CD4-positive, alpha-beta T cell treated with Interferon alpha-2 for 1 hour (primary cell): ENCODE measurements at places on chromosomes 13 and 19.

- no peak for DNase-seq
Observed at GRCh38 chr19:10587839-10588150, 683 bp upstream of the AP1M2 start.

DNA sequence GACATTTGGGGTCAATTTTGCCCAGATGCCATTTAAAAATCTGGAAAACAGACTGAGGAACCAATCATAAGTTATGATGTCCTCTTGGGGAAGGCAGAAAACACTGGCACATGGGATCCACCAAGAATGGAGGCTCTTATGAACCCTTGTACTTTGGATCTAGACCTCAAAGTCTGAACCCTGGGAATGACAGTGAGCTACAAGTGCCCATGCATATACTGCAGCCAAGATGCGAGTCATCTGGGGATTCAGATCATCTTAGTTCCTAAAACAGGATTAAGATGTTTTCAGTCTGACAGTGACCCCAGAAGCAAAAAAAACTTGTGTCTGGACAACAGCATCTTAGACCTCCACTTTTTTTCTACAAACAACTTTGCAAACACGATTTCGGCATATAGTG is 100.2 kb upstream of the SIAH3 start:
- DNase-seq = no peak

DNA sequence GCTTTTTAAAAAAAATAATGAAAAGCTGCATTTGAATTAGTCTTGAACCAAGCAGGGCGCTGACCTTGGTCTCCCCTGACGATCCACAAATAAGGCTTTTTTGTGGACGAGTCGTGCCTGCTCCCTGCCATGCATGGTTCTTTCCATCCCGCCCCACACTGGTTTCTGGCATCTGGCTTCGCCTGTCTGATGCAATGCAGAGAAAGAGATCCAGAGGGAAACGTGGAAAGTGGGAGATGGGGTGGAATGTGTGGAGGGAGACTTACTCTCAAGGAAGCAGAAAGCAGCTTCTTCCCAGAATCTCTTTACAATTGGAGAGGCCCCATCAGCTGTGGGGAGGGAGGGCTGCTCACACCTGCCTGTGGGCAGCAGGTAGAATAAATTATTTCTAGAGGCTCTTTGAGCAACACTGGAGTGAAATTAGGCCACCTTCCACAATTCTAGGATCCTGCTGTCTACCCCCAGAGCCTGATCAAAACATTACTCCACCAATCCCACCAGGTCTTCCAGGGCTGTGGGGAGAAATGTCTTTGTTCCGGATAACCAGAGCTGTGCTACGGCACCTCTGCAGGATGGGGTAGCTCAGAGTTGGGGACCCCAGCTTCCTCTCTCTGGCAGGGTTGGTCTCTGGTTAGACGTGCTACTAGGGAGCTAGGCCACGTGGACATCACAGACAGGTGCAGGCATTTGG is 183.5 kb downstream of the UQCRFS1 start:
- no peak for DNase-seq

DNA sequence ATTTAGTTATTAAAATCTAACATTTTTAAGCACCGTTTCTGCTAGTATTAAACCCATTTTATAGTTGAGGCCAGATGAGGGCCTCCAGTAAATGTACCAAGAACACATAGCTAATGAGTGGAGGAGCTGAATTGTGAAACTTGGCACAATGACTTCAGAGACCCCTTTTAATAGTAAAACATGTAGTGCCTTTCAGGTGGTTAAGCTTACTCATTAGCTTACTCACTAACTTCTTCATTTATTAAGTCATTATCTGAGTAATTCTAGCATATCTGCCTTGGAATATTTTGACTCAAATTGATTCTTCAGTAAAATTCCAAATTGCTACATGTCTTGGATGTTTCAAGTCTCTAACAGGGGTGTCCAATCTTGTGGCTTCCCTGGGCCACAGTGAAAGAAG is 735.2 kb downstream of the LIG4 start:
- DNase-seq = no peak

GRCh38 chr19:40279761-40280607 is 5.2 kb downstream of the AKT2 start:
- peak; percentile 10 for DNase-seq

DNA sequence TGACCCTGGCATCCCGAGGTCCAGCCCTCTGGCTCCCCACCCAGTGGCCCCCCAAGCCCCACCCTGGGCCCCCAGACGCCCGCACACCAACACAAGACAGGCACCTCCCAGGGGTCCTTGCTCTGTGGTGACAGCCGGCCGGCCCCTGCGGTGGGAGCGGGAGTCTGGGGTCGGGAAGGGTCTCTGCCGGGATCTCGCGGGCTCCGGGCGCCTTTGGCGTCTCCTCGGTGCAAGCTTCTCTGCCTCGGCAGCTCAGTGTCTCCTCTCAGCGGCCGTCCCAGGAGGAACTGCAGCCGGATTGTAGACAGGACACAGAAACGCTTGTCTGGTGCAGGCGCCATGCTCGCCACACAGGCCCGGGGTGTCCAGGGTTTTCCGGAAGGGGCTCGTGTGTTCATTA is 43.7 kb downstream of the TMEM255B start:
- no peak for DNase-seq

DNA sequence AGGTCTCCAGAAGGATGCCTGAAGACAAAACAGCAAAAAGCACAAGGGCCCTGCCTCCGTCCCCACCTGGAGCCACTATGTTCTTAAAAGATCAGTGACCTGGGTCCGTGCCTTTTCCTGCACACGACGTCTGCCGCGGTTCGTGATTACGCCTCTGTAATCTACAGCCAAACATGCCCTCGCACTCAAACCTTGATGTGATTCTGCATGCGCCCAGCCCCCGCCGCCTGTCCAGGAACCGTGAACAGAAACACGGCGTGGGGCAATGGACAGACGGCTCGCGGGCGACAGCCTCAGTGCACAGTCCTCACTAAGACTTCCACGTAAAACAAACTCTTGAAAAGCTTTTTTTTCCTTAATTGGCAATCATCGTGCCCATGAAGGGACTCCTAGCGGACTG is 15.5 kb downstream of the C13orf46 start:
- DNase-seq = no peak
